Panc1 (cell line): ENCODE measurements at places on chromosomes 16 and 17.

GRCh38 chr17:6488008-6488539 lies 43.8 kb downstream of the PIMREG start:
- DNase-seq: no peak

- DNase-seq: no peak
Measured at GRCh38 chr17:76405967-76406647, 21.7 kb downstream of the SPHK1 start.

- no peak for DNase-seq
Measured at GRCh38 chr16:11273721-11274324, 394 bp upstream of the PRM3 start.

DNA sequence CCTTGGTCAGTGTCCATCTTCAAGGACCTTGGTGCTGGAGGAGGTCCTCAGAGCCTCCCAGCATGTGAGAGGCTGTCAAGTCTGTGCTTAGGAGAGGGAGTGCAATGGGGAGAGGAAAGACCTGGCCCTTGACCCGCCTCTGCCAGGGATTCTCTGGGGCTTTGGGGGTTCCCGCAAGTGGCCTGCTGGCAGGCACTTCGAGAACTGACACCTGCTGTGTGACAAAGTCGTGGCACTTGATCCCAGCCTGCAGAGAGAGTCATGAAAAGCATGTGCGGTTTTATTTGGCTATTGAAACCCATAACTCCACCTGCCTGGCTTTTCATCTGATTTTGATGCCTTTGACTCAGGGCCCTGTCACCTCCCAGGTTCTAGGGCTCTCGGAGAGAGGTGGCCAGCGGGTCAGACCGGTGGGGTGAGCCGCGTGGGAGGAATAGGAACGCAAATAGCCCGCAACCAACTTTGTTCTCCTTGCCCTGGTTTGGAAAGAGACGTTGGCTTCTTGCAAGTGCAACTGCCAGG lies 42.8 kb upstream of the GSE1 start:
- no peak for DNase-seq

DNA sequence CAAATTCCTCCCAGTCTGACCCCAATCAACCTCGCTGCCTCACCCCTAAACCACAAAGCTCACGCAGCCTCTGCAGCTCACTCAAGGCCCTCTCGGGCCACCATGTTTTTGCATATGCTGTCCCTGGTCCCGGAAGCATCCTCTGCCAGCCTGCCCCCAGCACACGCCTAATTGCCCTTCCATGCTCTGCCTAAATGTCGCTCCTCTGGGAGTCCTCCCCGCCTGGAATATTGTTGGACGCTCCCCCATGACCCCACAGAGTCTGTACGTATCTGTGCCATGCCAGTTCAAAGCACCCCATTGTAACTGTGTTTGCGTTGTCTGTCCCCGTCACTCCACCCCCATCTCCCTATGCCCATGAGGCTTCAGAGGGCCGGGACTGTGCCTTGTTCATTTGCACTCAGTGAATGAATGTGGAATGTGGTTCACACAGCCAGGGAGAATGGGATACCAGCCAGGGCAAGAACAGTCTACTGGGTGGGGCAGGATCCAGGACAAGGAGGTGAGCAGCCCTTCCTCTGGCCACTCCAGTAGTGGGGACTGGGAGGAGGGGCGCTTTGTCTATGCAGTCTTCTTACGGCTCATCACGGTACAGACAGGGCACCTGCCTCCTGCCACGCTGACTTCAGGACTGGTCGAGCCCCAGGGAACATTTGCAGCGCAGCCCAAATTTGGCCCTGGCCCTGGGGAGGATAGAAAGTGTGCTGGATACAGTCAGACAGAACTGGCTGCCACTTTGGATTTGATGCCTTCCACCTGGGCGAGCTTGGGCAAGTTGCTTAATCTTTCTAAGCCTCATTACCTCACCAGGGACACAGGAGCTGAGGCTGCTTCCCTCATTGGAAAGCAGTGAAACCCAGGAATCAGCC lies 48.5 kb downstream of the NOS2 start:
- no peak for DNase-seq
